ENCODE measurements at places on chromosomes 7 and 10. TPM values are rescaled to one million over a fixed set of nuclear protein-coding genes. Genes with fewer than 3 reads are reported as not detected.
A peak's percentile ranks its signal among the peaks of the same experiment; 100 is the strongest.

Gene ASZ1
- not detected for total RNA-seq

Gene PRTFDC1
- total RNA-seq = 17.2 TPM

Gene PRPS1L1
- total RNA-seq = not detected

Gene IL15RA
- total RNA-seq = 11.9 TPM

Gene ZNF239
- total RNA-seq = 6.2 TPM

Gene ACSM6
- total RNA-seq = not detected

Gene STEAP1
- 15.0 TPM for total RNA-seq

Gene PILRA
- total RNA-seq = 10.0 TPM

GRCh38 chr7:70701477-70701876 lies 430.5 kb upstream of the GALNT17 start:
- H3K4me1 ChIP-seq = peaks cover 7% of the 10 kb centered on the region
- no peaks in the 10 kb centered on the region for H3K27me3 ChIP-seq
- H3K27ac ChIP-seq = no peak overlapping the region

- H3K4me1 ChIP-seq = no peaks in the 10 kb centered on the region
- H3K27ac ChIP-seq = no peak overlapping the region
- no peaks in the 10 kb centered on the region for H3K36me3 ChIP-seq
- no peak for DNase-seq
- H3K4me3 ChIP-seq = no peak overlapping the region
Measured at GRCh38 chr7:54111814-54112511, 430.2 kb upstream of the VSTM2A start.

DNA sequence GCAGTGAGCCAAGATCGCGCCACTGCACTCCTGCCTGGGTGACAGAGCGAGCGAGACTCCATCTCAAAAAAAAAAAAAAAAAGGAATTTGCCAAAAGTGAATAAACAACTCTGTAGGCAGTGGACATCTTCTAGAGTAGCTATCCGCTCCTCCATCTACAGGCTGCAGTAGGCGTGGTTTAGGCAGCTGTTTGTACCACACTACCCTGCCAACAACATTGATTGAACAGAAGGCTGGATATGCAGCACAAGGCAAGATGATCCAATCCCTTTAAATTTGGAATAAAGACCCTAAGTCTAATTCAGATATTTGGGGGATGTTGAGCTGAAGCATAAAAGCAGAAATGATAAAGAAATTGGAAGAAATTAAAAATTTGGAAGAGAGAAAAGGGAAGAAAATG lies 141.6 kb downstream of the TES start:
- H3K4me1 ChIP-seq = peaks cover 37% of the 10 kb centered on the region
- peak overlapping the region; percentile 85 for H3K27ac ChIP-seq
- no peak for DNase-seq
- H3K36me3 ChIP-seq = no peaks in the 10 kb centered on the region
- H3K4me3 ChIP-seq = no peak overlapping the region

DNA sequence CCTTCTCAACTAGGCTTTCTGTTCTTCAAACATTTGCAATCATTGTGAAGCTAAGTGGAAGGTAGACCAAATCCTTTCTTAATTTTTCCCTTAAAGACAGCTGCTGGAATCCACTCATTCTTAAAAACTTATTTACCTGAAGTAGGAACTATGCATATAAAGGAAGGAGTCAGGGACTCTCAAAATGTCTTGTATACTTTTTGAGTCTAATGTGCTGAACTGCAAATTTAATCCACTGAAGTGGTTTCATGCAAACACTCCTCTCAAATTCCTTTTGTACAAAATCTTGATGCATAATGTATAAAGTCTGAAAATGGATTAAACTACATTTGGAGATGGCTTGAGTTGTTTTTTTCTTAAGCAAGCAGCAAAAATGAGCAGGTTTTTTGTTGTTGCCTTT lies 118.0 kb downstream of the CABCOCO1 start:
- no peaks in the 10 kb centered on the region for H3K36me3 ChIP-seq
- no peak overlapping the region for H3K4me3 ChIP-seq
- H3K4me1 ChIP-seq = no peaks in the 10 kb centered on the region
- H3K27ac ChIP-seq = no peak overlapping the region

- H3K36me3 ChIP-seq = no peaks in the 10 kb centered on the region
- H3K27ac ChIP-seq = peak overlapping the region; percentile 51
- peak overlapping the region; percentile 36 for H3K4me3 ChIP-seq
- H3K4me1 ChIP-seq = peaks cover 10% of the 10 kb centered on the region
Measured at GRCh38 chr7:55255496-55256445, 109.4 kb upstream of the LANCL2 start.

- H3K36me3 ChIP-seq = no peaks in the 10 kb centered on the region
- no peak for DNase-seq
- no peaks in the 10 kb centered on the region for H3K4me1 ChIP-seq
- no peak overlapping the region for H3K4me3 ChIP-seq
- H3K27ac ChIP-seq = peak overlapping the region; percentile 8
- no peaks in the 10 kb centered on the region for H3K27me3 ChIP-seq
Measured at GRCh38 chr10:11533328-11533781, 78.1 kb downstream of the USP6NL start.

DNA sequence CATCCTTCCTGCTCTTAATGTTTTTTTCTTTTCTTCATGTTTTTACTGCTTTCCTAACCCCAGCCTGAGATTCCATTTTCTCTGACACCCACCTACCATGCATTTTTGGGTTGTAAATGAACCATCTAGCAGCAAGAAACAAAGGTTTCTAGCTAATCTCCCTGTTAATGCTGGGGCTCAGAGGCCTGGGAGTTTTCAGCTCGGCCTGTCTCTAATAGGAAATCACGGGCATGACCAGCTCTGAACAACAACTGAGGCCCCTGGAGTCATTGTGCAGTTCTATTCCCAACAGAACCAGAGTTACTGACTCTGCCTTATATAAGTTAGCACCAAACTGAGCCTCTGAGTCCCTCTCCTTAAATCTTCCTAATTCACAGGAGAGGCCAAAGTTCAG lies 134.8 kb downstream of the CFAP58 start:
- no peaks in the 10 kb centered on the region for H3K27me3 ChIP-seq
- no peak overlapping the region for H3K27ac ChIP-seq
- no peak for DNase-seq
- peaks cover 8% of the 10 kb centered on the region for H3K4me1 ChIP-seq
- no peak overlapping the region for H3K4me3 ChIP-seq

GRCh38 chr7:142554560-142555532 lies 194.4 kb upstream of the PRSS1 start:
- no peak overlapping the region for H3K27ac ChIP-seq
- H3K36me3 ChIP-seq = no peaks in the 10 kb centered on the region
- H3K4me3 ChIP-seq = no peak overlapping the region
- DNase-seq = no peak
- H3K4me1 ChIP-seq = no peaks in the 10 kb centered on the region

DNA sequence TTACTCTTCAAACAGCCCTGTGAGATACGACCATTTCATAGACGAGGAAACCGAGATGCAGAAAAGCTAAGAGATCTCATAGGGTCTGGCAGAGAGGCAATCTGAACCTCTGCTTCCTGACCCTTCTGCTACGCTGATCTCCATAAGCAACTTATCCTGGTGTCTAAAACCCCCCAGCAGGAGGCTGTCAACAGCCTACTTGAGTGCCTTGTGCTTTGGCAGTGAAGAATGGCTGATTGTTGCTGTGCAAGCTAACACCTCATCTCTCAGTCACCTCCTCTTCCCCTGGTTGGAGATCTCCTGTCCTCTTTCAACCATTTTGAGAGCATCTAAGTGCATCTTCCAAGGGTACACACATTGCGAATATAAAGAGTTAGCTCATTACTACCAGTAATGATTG lies 86.2 kb downstream of the AOAH start:
- DNase-seq = no peak
- H3K27me3 ChIP-seq = no peaks in the 10 kb centered on the region
- no peak overlapping the region for H3K4me3 ChIP-seq
- H3K4me1 ChIP-seq = no peaks in the 10 kb centered on the region

GRCh38 chr10:77247031-77247990 lies 390.3 kb downstream of the KCNMA1 start:
- no peak overlapping the region for H3K4me3 ChIP-seq
- H3K4me1 ChIP-seq = peaks cover 68% of the 10 kb centered on the region
- no peaks in the 10 kb centered on the region for H3K27me3 ChIP-seq
- H3K27ac ChIP-seq = peak overlapping the region; percentile 85
- DNase-seq = no peak

DNA sequence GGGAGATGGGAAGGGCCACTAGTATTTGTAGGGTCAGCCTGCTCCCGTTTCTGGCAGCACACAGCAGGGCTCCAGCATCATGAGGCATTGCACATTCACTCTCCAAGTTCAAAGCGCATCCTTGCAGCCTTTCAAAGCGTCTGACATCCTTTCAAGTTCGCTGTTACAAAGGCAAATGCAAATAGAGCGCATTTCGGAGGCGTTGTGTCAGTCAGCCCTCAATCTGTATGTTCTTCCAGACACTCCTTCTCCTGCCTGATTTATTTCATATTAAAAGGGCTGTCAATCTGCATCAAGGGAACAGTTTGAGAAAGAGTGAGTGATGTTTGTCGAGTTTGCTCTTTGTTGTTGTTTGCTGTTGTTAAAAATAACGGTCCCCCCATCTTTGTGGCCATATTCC lies 188.5 kb downstream of the SNX10 start:
- no peak overlapping the region for H3K4me3 ChIP-seq
- no peaks in the 10 kb centered on the region for H3K36me3 ChIP-seq
- H3K27ac ChIP-seq = no peak overlapping the region

DNA sequence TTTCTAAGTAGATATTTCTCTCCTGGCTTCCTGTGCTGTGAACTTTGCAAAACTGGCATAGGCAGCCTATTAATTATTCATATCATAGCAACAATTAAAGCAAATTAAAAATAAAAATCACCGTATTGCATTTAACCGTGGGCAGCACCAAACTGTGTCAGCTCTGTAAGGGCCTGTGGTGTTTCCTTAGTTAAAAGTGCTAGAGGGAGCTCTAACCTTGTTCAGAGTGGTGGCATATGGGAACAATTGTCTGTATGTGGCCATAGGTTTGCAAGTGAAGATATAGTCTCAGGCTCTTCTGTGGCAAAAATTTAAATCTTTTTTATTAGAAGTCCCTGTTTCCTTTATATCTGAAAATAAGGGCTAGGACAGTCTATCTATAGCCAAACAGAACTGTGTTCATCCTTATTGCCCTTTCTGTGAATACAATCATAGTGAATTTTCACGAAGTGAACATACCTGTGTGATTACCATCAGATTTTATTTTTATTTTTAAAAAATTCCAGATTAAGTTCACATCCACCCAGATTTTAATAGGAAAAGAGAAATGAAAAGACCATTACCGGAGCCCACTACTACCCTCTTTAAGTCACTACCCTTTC lies 92.6 kb downstream of the POLL start:
- no peak overlapping the region for H3K4me3 ChIP-seq
- no peaks in the 10 kb centered on the region for H3K27me3 ChIP-seq
- DNase-seq = no peak
- no peak overlapping the region for H3K27ac ChIP-seq

DNA sequence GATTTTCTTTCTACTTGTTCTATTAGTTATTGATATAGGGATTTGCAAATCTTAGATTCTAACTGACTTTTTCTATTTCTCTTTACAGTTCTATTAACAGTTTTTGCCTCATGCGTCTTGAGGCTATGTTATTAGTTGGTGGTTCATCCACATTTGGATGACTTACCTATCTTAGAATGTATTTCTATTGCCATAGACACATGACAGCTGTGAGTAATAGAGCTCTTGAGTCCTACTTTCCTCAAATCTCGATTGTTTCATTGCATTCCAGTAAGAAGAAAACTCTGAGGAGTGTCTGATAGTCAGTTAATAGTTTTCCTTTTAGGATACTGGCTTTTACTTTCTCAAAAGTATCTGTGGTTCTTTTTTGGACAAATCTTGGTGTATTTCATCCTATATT lies 241.4 kb upstream of the ZNF32 start:
- DNase-seq = no peak
- no peaks in the 10 kb centered on the region for H3K27me3 ChIP-seq
- no peak overlapping the region for H3K27ac ChIP-seq
- no peak overlapping the region for H3K4me3 ChIP-seq
- peaks cover 5% of the 10 kb centered on the region for H3K4me1 ChIP-seq

GRCh38 chr10:123097039-123097438 lies 38.7 kb upstream of the HMX3 start:
- no peaks in the 10 kb centered on the region for H3K36me3 ChIP-seq
- DNase-seq = no peak
- no peak overlapping the region for H3K4me3 ChIP-seq
- H3K27me3 ChIP-seq = no peaks in the 10 kb centered on the region

DNA sequence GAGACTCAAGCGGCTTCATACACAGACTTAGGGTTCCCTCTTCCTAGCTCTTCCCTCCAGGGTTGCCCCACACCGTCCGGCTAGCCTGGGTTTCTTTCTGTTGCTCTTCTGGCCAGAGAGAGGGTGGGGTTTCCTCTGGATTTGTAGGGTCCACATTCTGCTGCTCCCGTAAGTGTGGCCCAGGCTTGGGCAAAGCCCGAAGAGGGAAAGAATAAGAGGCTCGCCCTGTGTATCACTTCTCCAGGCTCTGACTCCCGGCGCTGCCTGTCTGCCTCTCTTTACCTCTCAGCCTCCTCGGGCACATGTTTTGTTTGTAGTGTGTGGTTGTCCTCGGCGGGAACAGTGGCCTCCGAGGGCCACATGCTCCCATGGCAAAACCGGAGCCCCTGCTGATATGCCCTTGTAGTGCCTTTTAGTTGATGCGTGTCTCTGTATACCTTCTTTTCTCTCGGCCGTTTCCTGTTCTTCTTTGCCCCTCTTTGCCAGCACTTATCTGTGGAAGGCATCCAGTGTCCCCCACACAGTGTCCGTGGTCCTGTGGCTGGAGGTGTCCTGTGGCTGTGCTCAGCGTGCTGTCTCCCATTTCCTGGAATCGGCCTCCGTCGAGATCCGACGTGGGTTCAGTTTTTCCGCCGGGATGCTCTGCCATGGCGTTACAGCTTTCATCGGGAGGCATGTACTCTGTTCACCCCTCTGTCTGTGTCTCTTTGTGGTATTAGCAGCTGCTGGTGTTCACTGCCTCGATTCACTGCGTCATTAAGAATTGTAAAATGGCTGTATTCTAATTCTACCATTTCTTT lies 102.9 kb downstream of the INPP5A start:
- DNase-seq = peak; percentile 65
- H3K4me3 ChIP-seq = no peak overlapping the region
- H3K27ac ChIP-seq = peak overlapping the region; percentile 78
- H3K27me3 ChIP-seq = no peaks in the 10 kb centered on the region
- no peaks in the 10 kb centered on the region for H3K36me3 ChIP-seq

GRCh38 chr10:71258446-71259145 lies 46.2 kb downstream of the UNC5B start:
- DNase-seq = no peak
- no peaks in the 10 kb centered on the region for H3K4me1 ChIP-seq
- H3K27me3 ChIP-seq = no peaks in the 10 kb centered on the region
- no peaks in the 10 kb centered on the region for H3K36me3 ChIP-seq

DNA sequence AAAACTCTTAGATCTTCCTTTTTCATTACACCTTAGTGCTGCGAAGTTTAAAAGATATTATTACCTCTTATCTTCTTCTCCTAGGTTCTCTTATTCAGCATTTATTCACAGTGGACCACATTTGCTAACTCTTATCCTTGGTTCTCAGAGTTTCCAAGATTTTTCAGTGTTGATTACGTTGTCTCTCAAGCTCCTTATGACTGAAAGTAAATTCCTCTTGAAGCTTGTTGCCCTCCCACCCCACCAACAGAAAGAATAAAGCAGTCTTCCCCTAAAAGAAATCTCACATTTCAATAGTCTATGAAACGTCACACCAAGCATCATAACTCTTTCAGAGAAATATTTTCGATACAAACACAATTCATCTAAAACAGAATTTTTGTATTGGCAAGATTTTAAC lies 362.5 kb downstream of the MAGI2 start:
- no peaks in the 10 kb centered on the region for H3K36me3 ChIP-seq
- no peak for DNase-seq
- H3K4me1 ChIP-seq = no peaks in the 10 kb centered on the region
- H3K4me3 ChIP-seq = no peak overlapping the region
- H3K27ac ChIP-seq = no peak overlapping the region

GRCh38 chr10:44975431-44976331 lies 2.9 kb downstream of the DEPP1 start:
- peak overlapping the region; percentile 54 for H3K4me3 ChIP-seq
- no peaks in the 10 kb centered on the region for H3K4me1 ChIP-seq
- peak overlapping the region; percentile 91 for H3K27ac ChIP-seq
- peak; percentile 90 for DNase-seq
- H3K36me3 ChIP-seq = peaks cover 44% of the 10 kb centered on the region
- no peaks in the 10 kb centered on the region for H3K27me3 ChIP-seq
